Stimulated activated CD8-positive, alpha-beta memory T cell treated with anti-CD3 and anti-CD28 coated beads, Interleukin-2, amount 100 ng/mL, for 1 hour (primary cell): ENCODE measurements at places on chromosomes 3 and 15.

- DNase-seq = no peak
Observed at GRCh38 chr3:172046268-172046915, 7.0 kb downstream of the FNDC3B start.

- no peak for DNase-seq
Observed at GRCh38 chr15:68935400-68935937, 5.1 kb downstream of the SPESP1 start.

- DNase-seq = no peak
Observed at GRCh38 chr3:195893044-195893395, 15.3 kb downstream of the TNK2 start.

DNA sequence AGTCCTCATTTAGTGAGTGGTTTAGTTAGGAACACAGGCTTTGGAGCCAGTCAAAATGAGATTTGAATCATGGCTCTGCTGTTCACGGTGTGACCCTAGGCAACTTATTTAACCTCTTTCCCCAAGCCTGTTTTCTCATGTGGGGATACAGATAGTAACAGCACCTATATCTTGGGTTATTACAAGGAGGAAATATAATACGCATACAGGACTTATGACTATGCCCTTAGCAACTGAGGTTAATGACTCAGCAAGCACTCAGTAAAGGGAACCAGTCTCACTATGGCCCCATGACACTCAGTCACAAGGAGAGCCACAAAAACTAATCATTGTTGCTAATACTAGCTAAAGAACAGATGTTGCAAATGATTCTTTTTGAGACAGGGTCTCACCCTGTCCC lies 45.9 kb downstream of the SUMF1 start:
- DNase-seq = no peak

DNA sequence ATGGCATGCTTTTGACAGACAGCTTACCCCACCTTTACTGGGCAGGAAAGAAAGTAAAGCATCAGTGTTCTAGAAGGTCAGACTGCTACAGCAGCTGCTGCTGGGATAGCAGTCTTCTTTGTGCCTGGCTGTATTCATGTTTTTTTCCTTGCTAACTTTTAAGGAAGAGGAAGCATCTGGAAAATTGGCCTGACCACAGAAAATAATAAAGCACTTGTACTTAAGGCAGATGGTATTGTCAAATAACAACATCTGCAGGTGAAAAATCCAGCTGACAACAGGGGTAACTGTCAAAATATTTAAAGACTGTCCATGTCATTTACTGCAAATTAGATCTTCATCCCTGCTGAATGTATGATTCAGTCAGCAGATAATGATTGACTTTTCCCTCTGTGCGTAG lies 229.0 kb downstream of the OXSM start:
- DNase-seq = no peak

DNA sequence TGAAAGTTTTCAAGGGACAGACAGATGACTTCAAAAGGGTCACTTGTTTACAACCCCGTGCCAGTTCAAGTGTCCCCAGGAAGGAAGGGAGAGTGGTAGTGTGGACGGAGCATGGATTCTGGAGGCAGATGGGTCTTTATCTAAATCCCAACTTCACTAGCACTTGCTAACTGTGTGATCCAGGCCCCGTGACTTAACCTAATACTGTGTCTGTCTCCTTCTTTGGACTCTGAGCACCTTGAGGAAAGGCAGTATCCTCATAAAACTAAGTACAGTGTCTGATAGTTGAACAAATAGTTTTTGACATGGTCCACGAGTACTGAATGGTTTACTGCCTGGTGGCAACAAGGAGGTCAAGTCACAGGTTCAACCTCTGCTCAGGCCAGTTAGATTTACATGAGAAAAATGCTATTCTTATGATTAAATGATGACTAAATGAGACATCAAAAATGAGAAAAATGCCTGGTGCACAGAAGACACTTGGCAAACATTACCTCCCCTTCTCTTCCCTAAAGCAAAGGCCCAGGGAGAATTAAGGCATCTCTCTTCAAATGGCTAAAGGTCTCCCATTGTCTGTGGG lies 48.9 kb downstream of the ABCC5 start:
- no peak for DNase-seq

- no peak for DNase-seq
Observed at GRCh38 chr3:69422751-69423150, 36.9 kb upstream of the FRMD4B start.

- DNase-seq = no peak
Observed at GRCh38 chr3:134361162-134361835, 12.9 kb downstream of the AMOTL2 start.

GRCh38 chr15:72873379-72874233 lies 90.0 kb upstream of the ADPGK start:
- no peak for DNase-seq

DNA sequence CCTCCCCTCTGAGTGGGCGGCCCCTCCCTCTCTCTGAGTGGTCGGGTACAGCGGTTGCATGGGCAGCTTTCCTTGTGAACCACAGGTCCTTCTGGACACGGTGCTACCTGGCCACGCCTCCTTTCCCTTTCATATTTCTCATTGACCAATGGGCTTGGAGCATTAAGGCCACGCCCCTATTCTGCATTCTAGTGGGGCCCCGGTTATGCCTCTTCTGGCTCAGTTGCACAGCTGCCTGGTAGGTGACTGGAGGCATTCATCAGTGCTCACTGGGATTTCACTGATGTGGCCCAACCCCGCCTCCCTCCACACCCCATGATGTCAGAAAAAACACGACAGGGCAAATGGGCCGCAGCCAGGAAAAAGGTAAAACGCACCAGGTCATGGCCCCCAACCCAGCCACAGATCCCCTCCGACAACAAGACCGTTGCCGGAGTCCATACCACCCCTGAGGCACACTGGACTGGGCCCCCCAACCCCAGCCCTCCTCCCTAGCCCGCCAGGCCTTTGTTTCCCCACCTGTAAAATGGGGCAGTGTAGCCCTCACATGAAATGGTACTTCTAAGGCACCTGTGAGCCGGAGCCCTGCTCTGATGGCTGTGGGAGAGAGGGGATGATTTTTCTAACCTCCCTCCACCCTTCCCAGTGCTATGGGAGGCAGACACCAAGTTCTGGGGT lies 26.3 kb downstream of the NGRN start:
- no peak for DNase-seq

DNA sequence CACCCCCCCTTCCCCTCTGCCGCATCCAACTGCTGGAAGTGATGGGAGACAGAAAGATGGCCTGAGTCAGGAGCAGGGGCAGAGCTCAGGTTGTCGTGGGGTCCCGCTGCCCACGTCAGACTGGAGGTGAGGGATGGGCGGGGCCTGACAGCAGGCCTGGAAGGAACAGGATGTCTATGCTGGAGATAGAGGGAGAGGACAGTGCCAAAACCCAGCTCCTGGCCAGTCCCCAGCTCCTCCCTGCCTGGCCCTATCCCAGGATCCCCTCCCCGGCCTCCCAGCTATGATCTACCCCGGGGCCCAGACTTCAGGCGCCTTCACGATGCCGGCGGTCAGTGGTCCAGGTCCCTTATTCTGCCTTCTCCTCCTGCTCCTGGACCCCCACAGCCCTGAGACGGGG lies at the start of gene LMAN1L:
Gene LMAN1L, plus strand, starts transcription at position 303 of the 400 bp plus-strand sequence. Its CDS starts 20 bp downstream, at position 323.
- no peak for DNase-seq

- no peak for DNase-seq
Observed at GRCh38 chr3:87036671-87037070, 45.7 kb upstream of the VGLL3 start.

DNA sequence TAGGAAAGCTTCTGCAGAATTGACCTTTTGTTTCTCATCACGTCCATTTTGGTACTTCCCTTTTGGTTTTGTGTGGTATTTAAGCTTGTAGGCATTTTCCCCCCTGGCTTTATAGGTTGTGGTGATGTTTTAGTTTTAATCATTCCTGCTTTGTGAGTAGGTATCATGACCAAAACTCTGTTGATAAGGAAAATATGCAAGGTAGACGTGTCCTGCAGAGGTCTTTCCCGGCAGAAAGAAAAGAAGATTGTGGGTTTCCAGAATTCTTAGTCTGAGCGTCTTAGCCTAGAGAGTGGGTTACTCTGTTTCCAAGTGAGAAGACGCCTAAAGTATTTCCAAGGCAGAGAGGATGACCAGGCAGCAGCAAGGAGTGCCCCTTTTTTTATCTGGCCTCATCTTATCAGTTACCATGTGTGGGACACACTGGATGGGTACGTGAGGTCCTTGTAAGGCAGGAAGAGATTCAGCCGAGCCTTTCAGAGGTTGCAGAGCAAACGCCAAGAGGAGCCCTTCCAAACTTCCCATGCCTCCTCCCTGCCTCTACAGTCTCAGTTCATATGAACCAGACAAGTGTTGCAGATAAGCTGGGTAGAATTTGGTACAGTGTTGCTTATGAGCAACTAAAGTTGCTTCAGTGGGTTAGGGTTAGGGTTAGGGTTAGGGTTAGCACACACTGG lies 58.8 kb downstream of the ARNT2 start:
- no peak for DNase-seq

DNA sequence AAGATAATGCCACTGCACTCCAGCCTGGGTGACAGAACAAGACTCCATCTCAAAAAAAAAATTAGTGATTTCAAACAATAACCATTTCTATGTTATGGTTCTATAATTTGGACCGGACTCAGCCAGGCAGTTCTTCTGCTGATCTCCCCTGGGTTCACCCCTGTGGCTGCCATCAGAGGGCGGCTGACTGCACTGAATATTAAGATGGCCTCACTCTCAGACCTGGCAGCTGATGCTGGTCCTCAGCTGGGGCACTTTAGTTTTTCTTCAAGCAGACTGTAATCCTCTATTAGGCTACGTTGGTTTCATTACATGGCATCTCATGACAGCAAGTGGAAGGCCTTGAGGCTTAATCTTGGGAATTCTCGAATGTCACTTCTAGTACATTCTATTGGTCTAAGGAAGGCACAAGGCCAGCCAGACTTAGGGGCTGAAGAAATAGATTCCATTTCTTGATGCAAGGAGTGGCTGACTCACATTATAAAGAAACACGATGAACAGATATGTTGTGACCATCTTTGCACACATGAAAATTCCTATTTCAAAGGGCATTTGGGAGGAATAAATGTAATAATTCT lies 12.8 kb downstream of the GALNT15 start:
- DNase-seq = no peak

- DNase-seq = no peak
Observed at GRCh38 chr15:74808078-74808839, 4.4 kb upstream of the LMAN1L start.

- DNase-seq = no peak
Observed at GRCh38 chr15:53196242-53196641, 406.1 kb upstream of the ONECUT1 start.

DNA sequence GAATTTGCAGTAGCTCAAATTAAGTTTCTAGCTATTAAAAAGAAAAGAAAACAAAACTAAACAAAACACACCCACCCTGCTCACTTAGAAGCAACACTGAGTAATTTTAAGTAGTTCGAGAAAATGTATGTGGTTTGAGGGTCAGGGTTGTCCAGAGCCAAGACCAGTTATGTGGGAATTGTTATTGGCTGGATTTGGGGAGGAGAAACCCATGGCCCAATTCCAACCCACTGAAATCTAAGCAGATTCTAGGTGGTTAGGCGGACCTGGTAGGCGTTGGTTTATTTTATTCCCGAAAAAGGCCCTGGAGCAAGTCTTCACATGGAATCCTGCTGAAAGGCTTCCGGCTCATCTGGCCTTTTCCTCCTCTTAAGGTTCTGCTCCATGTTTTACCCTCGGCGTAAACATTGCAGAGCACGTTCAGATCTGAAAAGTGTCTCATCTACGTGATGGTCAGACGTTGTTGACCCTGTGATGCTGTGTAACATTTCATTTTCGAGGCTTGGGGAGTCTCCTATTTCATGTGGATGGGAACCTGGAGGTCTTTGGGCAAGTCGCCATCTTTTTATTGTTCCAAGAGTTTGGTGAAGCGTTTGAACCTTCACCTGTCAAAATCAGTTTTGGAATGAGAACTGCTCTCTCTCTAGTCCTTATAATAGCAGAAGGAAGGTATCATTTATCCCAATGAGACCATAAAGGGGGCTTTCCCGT lies 64.0 kb downstream of the FLNB start:
- no peak for DNase-seq

GRCh38 chr3:178392511-178392926 lies 143.7 kb upstream of the KCNMB2 start:
- no peak for DNase-seq

DNA sequence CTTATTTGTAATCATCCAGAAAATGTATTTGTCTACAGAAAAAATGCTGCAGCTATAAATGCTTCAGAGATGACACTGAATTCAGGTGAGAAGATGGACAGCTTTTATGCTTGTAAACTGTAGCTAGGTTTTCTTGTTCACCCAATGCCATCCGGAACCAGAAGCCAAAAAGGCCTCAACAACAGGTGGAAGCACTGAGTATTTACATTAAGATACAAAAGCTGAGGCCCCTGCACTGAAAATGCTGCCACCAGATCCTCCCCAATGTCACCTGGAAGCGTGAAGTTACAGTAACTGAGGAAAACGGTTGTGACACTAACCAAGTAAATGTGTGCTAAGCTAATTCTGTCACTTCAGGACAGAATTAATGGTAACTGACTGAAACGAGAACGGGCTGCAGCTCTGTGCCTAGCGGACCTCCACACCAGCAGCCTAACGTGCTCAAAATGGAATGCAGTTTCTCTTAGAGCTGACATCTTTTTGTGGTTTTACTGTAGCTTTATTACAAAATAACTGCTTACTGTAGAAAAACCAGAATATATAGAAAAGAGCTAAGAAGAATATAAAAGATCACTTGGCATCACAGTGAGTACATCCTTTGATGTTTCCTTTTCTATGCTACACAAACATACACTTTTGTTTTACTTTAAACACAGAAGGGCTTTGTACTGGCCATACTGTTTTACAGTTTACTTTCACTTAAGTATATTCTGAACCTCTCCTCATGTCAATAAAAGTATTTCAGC lies 7.6 kb downstream of the CHSY1 start:
- DNase-seq = no peak

- no peak for DNase-seq
Observed at GRCh38 chr3:74066456-74066855, 441.7 kb upstream of the PDZRN3 start.

DNA sequence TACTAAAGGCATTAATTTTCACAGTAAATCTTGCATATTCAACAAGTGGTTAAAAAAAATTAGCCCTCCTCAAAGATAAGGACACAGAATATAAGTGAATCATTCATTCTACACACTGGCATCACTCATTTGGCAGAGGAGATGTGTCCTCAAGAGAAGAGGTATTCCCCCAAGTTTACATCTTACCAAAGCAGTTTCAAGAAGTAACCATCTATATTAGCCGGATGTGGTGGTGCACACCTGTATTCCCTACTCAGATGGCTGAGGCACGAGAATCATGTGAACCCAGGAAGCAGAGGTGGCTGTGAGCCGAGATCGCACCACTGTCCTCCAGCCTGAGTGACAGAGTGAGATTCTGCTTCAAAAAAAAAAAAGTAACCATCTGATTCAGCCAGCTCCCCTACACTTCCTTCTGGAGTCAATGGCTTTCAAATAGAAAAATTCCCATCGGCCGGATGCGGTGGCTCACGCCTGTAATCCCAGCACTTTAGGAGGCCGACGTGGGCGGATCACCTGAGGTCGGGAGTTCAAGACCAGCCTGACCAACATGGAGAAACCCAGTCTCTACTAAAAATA lies 15.4 kb downstream of the RAF1 start:
- DNase-seq = no peak

- no peak for DNase-seq
Observed at GRCh38 chr15:37995461-37996347, 61.3 kb downstream of the TMCO5A start.
